Umbilical cord (tissue), 2 donors: ENCODE measurements at places on chromosomes 7 and 10. TPM values are rescaled to one million over a fixed set of nuclear protein-coding genes. Genes with fewer than 3 reads are reported as not detected.

The VENTX gene
- not detected for total RNA-seq

The UFSP1 gene
- total RNA-seq = 3.1 TPM

The KCP gene
- total RNA-seq = 1.4 TPM

The DNA2 gene
- total RNA-seq = 9.4 TPM

The ERLIN1 gene
- 15.6 TPM for total RNA-seq

The PLEKHS1 gene
- total RNA-seq = 2.2 TPM
